ENCODE measurements at places on chromosomes 6 and 20.

GRCh38 chr6:108114841-108115597 lies 40.5 kb upstream of the OSTM1 start:
- peak; percentile 79 for DNase-seq

DNA sequence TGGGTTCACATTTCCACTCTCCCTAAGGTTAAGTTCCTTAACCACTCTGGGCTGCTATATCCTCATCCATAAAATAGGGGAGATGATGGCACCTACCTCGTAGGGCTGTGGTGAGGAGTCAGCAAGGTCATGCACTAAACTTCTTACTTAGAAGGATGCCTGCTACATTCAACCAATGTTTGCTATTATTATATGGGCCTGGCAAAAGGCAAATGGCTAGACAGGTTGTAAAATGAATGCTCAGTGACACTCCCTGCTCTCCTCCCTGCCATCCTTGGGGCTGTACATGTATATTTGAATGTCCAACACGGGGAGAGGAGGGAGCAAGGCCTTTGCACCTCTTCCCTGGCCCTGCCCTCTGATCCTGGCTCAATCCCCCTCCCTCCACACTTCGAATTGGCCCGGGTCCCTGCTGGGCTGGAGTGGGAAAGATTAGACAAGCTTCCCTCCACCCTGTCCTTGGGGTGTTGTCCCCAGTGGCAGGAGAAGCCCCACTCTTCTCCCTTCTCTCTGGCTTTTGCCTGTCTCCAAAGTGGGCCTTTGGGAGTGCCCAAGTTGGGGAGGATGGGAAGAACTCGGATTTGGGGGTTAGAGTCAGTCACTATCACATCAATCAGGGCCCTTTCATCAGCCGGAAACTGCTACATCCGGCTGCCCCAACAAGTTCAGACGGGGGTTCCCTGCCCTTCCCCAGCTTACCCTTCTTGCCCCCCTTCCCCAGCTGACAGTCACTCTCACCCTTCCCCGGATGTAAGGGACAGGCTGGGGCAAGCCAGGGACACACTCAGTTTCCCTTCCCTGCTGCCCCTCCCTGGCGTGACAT lies 36.3 kb upstream of the VEGFA start:
- DNase-seq = no peak

DNA sequence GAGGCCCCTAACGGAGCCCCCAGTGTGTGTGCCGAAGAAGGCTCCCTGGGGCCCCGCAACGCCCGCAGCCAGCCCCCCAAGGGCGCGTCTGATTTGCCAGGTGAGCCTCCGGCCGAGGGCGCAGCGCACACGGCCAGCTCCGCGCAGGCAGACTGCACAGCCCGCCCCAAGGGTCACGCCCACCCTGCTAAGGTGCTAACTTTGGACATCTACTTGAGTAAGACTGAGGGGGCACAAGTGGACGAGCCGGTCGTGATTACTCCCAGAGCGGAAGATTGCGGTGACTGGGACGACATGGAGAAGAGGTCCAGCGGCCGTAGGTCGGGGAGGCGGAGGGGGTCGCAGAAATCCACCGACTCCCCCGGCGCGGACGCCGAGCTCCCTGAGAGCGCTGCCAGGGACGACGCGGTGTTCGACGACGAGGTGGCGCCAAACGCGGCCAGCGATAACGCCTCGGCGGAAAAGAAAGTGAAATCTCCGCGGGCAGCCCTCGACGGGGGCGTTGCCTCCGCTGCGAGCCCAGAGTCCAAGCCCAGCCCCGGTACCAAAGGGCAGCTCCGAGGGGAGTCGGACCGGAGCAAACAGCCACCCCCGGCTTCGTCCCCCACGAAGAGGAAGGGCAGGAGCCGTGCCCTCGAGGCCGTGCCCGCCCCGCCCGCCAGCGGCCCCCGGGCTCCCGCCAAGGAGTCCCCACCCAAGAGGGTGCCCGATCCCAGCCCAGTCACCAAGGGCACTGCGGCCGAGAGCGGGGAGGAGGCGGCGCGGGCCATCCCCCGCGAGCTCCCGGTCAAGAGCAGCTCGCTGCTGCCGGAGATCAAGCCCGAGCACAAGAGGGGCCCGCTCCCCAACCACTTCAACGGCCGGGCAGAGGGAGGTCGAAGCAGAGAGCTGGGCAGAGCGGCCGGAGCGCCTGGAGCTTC lies 117.0 kb downstream of the RTN4IP1 start:
- DNase-seq = peak; percentile 71

DNA sequence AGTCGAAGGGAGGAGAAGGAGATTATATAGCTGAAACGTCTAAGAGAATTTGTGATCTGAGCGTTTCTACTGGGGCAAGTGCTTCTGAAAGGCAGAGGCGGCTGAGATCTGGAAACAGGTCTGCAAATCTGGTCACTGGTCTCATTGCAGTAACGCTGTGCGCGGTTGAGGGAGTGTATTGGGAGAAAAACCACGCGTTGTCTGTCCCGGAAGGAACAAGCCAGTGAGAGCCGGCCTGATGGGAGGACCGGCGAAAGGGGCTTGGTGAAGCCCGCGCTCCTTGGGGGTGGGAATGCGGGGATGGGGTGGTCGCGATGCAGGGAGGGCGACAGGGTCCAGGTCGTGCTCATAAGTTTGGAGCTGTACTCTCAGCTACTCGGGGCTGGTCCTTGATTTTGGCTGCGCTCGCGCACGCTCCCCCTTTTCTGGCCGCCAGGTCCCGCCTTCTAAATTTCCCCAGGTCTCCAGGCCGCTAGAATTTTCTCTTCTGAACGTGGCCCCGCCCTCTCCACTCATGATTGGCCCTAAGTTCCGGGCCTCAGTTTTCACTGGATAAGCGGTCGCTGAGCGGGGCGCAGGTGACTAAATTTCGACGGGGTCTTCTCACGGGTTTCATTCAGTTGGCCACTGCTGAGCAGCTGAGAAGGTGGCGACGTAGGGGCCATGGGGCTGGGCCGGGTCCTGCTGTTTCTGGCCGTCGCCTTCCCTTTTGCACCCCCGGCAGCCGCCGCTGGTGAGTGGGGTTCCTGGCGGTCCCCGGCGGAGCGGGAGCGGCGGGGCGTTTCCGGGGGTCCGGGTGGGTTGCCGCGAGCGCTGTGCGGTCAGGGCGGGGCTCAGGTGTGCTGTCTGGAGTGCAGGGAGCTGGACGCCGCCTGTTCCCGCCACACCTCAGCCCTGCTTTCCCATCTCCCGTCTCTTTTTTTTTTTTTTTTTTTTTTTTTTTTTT lies at the start of gene MICB:
Gene MICB (plus strand): TSS at position 615 of the 946 bp plus-strand sequence. CDS start 49 bp downstream, at position 664.
- peak; percentile 96 for DNase-seq

DNA sequence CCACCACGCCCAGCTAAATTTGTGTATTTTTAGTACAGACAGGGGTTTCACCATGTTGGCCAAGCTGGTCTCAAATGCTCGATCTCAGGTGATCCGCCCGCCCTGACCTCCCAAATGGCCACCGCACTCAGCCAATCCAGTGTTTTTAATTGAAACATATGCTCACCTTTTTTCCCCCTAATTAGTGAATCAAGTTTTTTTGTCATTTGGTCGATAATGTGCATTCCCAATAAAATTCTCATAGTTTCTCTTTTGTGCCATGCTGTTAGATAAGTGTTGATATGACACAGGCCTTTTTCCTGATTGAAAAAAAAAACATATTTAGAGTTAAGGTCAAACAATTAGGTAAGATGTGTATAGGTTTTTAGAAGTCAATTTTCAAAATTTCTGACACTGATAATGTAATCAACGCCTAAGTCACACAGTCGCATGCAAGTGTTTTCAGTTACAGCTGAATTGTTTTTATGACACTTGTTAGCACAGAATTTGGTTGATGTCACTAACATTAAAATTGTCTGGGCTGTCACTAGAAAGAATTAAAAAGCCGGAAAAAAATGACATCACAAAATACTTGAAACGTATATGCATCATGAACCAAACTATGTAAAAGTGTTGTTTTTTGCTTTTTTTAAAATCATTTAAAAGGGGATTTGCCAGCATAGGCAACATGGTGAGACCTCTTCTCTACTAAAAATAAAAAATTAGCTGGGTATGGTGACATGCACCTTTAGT lies 21.9 kb downstream of the ZNF217 start:
- no peak for DNase-seq

DNA sequence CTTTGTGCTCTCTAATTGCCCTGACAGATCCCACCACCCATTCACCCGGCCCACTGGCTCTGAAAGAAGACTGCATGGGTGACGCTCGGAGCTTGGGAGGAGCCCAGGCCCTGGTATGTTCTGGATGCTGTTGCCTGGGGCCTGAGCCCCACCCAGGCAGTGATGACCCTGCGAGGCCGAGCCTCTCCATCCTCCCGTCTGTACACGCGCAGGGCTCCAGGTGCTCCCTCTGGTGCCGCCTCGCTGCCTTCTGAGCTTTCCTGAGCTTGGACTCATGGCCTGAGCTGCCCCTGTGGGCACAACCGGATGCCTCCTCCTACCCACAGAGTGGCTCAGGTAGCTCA lies 61.2 kb downstream of the STK35 start:
- no peak for DNase-seq

- DNase-seq = no peak
Measured at GRCh38 chr6:159104931-159105330, 60.1 kb upstream of the TAGAP start.

GRCh38 chr6:98835149-98836024 lies 1.0 kb downstream of the POU3F2 start:
- DNase-seq = peak; percentile 64

GRCh38 chr6:79878142-79878748 lies 69.1 kb downstream of the ELOVL4 start:
- DNase-seq = peak; percentile 4

DNA sequence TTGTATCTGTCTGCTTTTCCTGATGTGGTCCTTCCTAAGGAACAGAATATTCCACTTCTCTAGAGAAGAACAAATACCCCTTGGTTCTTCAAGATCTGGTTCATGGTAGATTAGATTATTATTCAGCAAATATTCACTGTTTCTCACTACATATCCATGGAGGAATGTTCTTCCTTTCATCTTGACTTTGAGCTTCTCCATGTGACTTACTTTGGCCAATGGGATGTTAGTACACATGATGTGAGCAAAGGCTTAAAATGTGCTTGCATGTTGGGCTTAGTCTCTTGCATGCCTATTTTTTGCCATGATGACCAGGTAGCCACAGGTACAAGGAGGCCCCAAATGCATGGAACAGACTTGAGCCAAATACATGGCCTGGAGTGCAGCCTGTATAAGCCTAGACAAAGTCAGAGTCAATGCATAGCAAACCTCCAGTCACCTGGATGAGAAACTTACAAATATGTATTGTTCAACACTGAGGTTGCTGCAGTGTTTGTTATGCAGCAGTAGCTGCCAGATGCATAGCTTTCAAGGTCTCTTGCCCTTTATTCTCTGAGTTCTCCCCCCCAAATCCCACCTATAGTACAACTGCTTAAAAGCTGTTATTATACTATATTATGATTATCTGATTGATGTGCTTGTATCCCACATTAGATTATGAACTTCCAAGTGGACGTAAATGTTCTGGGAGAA lies 50.0 kb upstream of the CHD6 start:
- no peak for DNase-seq

GRCh38 chr6:85551264-85551663 lies 42.4 kb downstream of the SNX14 start:
- no peak for DNase-seq

DNA sequence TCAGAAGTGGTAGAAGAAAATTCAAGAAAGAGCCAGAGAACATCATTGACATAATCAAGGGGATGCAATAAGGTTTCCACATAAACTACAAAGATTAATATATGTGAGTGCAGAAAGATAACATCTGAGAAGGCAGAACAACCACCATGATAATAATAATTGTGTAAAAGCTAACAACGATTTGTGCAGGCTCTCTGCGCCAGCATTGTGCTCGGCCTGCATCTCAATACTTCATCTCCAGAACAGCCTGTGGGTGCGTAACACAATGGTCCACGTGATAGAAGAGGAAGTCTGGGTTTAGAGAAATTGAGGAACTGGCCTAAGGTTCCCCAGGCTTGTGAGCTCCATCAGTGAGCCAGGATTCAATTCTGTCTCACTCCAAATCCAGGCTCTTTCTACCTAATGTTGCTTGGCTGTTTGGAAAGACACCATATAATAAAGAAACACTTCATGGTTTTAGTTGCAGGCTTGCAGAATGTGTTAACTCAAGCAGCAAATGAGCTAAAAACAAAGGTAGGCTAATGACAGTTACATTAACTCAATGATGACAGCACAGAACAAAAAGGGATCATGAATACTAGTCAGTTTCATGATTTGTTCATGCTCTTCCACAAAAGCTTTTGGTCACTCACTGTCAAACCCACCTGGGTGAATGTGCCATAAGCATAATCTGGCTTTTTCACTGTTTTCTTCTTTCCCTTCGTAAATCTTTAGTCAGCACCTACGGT lies 71.2 kb downstream of the LY86 start:
- no peak for DNase-seq

DNA sequence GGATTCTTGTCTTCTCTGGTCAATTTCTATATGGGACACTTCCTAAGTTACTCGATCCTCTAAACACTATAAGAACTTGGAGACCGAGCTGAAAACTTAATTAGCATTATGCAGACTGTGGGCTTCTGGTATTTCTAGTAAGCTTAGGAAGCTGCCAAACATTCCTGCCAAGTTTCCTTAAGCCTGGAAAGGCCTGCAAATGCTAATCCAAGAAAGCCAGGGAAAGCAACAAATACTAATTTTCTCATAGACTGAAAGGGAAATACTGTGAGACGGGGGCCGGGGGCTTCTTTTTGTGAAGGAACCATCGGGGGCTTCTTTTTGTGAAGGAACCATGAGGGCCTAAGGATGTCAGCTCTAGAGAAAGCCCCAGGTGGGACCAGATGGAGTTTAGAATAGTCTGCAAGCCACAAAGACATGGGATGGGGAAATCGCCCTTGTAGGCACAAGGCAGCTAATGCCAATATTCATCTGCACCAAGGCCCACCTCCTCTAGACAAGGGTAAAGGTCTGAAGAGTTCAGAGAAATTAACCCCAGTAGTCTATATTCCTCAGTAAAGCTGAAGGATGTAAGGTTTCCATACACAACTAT lies 332.4 kb upstream of the PRDM1 start:
- no peak for DNase-seq

DNA sequence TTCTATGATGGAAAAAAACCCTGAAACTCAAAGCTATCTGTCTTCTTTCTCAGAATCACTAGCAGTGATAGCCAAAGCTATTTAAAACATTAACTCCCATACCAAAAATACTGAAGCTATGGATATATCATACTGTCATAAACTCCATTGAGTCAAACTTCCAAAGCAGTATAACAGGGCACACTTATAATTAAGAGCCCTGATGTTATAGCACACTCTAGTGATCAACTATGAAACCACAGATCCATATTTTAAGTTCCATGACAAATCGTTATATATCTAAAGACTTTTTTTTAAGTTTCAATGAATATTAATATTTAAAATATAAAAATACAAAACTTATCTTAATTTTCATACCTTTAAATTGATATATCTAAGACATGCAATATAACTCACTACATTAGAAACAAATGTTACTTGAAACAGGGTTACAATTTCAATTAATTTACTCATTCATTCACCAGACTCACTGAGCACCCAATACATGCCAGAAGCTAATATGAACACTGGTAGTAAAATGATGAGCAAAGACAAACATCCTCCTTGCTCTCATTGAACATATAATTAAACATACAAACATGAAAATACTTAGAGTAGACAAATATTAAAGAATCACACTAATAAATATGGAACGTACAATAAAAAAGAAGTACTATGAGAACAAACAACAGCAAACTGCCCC lies 69.3 kb downstream of the IBTK start:
- peak; percentile 56 for DNase-seq

GRCh38 chr6:145235207-145235606 lies 500.1 kb downstream of the EPM2A start:
- DNase-seq = no peak
